Urothelium cell line (cell line): ENCODE measurements at places on chromosomes 6 and 20.

DNA sequence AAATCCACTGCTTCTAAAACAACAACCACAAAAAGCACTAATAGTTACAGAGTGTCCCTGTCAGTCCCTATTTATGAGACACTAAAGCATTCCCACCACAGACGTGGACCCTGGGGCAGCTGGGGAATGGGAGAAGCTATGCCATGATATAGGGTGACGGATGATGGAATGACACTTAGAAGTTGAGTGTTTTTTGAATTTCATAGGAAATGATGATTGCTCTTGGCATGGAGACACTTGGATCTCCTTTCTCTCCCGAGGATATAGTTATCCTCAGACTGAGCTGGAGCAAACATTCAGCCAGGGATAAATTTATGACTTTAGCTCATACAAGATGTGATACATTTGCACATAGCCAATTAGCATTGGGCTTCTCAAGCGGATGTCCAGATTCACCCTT is 151.2 kb downstream of the EDN3 start:
- DNase-seq: no peak

DNA sequence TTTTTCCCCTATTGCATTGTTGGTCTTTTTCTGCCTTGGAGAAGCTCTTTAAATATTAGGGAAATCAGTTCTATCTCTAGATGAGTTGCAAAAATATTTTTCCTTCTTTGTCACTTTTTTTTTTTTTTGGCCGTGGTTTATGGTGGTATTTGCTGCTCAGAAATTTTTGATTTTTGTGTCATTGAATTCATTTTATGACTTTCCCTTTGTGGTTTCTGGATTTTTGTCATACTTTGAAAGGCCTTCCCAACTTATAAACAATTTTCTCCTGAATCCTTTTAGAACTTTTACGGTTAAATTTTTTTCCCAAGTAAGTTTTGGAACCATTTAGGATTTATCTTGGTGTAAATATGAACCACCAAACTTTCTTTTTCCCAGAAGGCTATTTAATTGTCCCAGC is 145.6 kb downstream of the GJA10 start:
- DNase-seq: no peak

DNA sequence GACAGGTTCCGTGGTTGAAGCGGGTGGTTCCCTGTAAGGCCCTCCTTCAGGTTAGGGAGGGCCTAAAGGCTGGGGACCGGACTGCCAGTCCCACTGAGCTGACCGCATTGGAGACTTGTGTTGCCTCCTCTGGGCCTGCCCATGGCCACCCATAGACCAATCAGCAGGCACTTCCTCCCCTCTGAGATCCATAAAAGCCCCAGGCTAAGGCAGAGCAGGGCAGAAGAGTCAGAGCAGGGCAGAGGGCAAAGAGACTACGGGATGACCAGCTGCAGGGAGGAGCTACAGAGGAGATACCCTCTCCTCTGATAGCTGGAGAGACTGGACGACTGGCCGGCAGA is 537.4 kb downstream of the TENT5A start:
- no peak for DNase-seq

GRCh38 chr20:59214606-59215547 is 51.3 kb downstream of the ZNF831 start:
- DNase-seq: no peak

- DNase-seq: no peak
Observed at GRCh38 chr6:116472706-116473105, 11.5 kb downstream of the CALHM6 start.

- DNase-seq: peak; percentile 80
Observed at GRCh38 chr6:17714879-17715851, 8.4 kb upstream of the NUP153 start.

- no peak for DNase-seq
Observed at GRCh38 chr6:52808660-52809059, 5.0 kb upstream of the GSTA1 start.
